ENCODE measurements at places on chromosomes 6 and 20. TPM values are rescaled to one million over a fixed set of nuclear protein-coding genes. Genes with fewer than 3 reads are reported as not detected.

The SLC22A7 gene
- not detected for total RNA-seq

The TOX2 gene
- 1.3 TPM for total RNA-seq

The JPH2 gene
- total RNA-seq, result 3.1 TPM

The TMEM200A gene
- 5.7 TPM for total RNA-seq

The WDR46 gene
- 88.4 TPM for total RNA-seq

The SMIM29 gene
- 48.9 TPM for total RNA-seq

The CRISP2 gene
- not detected for total RNA-seq

The FRK gene
- total RNA-seq, result 1.3 TPM

The NOTCH4 gene
- total RNA-seq, result 37.8 TPM

The ZNF165 gene
- total RNA-seq, result 0.42 TPM

The IMPG1 gene
- not detected for total RNA-seq

The ZFP57 gene
- total RNA-seq, result not detected

The SAPCD1 gene
- 1.5 TPM for total RNA-seq

The CLDN20 gene
- 3.6 TPM for total RNA-seq

GRCh38 chr6:136067731-136068341 is 182.3 kb downstream of the MTFR2 start:
- no peak for DNase-seq

GRCh38 chr6:116624036-116624805 is 7.9 kb downstream of the RSPH4A start:
- DNase-seq, result no peak

GRCh38 chr20:58890518-58891085 is 38.1 kb downstream of the GNAS start:
- DNase-seq, result peak; percentile 44

- no peak for DNase-seq
Measured at GRCh38 chr6:148794797-148795196, 48.0 kb downstream of the UST start.

DNA sequence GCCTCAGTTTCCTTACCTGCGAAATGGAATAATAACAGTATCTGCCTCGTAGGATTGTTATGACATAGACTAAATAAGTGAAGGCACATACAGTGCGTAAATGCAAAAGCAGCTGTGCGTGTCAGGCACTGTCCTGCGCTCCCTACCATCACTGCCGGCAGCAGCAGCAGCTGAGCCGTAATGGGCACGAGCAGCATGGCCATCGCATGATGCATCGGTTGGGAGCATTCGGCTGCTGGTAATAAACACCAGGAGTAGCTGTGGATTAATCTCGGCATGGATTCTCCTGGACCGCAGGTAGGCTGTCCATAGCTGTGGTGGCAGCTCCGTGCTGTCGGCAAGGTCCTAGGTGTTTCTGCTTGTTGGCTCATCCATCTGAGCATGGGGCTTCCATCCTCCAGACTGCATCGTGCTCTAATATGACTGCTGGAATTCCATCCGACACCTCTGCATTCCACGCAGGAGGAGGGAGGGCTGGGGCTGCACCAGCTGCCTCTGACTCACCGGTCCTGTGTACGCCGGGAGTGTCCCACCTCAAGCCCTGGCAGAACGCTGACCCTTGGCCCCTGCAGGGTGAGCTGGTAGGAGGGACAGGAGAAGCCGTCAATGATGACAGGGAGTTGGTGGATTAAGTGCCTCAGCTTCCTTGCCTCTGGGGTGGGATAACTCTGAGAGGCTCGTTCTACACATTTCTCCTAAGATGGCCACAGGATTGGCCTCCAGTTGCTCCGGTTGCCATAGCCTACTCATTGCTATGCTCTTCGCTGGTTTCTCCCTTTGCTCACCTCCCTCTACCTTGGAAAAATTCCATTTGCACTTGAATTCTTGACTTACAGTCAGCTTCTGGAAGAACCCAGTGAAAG is 100.9 kb upstream of the PMEPA1 start:
- DNase-seq, result no peak

DNA sequence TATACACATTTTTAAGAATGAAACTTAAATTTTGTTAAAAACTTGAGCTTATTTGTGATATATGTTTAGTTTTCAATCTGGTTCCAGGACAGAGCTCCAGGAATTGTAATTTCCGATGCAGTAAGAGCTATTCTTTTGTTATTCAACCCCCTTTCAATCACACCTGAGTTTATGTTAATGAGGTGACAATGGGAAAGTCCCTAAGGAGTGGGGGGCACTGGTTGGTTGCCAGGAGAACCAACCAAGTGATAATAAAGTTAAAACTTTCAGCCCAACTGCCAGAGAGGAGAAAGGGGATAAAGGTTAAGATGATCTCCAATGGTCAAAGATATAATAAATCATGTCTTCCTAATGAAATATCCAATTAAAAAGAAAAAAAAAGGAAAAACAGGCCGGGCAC is 19.8 kb downstream of the MDN1 start:
- DNase-seq, result no peak

- no peak for DNase-seq
Measured at GRCh38 chr6:43493230-43493629, 15.9 kb downstream of the TJAP1 start.

DNA sequence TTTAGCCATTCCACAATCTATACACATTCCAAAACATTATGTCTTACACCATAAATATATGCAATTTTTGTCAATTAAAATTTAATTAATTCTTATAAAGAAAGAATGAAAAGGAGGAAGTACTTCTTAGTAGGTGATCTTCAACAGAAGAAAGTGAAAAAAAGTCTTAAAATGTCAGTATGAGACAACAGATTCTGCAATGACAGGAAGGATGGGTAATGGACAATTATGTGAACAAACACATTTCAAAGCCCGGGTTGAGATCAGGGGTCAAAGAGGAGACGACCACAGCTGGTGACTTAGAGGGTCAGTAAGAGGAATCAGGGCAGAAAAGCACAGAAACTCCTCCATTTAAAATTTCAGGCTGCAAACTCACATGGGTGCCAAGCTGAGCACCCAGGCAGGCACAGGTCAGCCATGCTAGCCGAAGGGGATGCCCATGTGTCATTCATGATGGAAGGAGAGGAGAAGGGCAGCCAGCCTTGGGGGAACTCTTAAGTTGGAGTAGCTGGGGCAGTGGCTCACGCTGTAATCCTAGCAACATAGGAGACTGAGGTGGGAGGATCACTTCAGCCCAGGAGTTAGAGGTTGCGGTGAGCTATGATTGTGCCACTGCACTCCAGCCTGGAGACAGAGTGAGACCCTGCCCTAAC is 11.0 kb downstream of the VSX1 start:
- no peak for DNase-seq

DNA sequence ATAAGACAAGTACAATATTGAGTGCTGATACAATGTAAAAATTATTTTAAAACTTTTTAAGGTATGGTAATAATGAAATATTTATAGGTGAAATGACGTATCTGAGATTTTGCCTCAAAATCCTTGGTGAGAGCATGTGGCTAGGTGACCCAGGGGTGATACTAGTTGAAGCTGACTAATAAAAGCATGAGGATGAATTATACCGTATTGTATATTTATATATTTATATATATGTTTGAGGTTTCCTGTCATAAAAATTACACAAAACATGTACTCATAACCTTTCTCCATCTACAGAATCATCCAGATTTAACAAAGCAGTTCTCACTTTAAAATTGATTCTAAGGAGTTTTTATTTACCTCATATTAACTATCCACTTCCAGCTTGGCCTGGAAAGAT is 358.1 kb downstream of the CDKAL1 start:
- no peak for DNase-seq

DNA sequence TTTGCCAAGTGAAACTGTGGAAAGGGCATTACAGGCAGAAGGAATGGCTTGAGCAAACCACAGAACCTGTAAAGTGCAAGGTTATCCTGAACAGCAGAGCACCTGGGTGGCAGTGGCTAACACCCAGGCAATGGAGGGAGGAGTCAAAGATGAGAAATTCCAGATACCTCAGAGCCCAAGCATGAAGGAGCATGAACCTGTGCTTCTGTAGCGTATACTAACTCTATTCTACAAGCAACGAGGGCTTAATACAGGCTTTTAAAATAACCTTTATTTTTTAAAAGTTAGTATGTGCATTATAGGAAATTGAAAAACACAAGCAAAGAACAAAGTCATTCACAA is 77.0 kb downstream of the CNBD2 start:
- no peak for DNase-seq

DNA sequence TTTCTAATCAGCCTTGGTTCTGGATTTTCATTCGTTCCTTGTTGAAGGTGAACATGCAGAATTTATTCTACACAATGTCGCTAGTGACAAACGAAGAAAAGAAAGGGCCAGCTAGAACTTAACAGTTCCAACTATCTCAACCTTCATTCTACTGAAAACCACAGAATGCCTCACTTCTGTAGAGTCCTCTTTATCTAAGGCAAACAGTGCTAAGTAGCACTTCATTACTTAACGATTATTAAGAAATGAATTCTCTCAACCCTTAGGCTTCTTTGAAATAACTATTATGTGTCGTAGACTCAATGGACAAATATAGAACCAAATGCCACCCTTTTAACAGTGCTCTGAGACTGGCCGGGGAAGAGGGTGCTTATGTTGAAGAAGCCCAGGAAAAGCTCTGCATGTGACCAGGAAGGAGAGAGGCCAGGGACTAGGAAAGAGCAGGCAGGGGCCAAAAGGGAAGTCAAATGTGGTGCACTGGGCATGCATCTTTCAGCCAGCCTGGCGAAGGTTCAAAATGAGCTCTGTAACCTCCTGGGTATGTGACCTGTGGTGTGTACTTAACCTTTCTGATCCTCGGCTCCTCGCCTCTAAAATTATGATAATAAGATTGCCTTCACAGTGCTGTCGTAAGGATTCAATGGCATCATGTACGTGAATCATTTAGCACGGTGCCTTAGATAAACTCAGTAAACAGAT is 55.4 kb upstream of the BMP2 start:
- DNase-seq, result no peak

GRCh38 chr20:38346247-38346651 is at the start of gene LBP:
Gene LBP (plus strand): TSS chr20:38346482. CDS start chr20:38346517, 35 bp downstream.
- no peak for DNase-seq

- no peak for DNase-seq
Measured at GRCh38 chr6:21845439-21846140, 252.0 kb downstream of the SOX4 start.

- DNase-seq, result no peak
Measured at GRCh38 chr6:89047473-89047872, 33.1 kb upstream of the PNRC1 start.

DNA sequence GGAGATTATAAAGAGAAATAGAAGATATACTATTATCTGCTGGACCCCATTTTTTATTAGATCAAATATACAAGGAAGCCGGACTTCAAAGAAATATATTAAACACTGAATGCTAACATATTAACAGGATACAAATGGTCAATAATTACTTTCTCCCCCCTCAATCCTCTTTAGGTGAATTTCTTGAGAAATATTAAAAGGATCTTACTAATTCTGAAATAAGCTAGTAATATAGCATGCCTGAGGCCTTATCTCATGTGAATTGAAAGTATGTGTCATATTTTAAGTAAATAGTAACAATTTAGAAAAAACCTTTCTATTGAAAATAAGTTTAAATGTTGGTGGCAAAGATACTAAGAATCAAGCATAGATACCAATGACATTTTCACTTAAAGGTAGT is 954.7 kb upstream of the MAN1A1 start:
- no peak for DNase-seq

GRCh38 chr6:69106511-69106910 is 471.4 kb downstream of the ADGRB3 start:
- DNase-seq, result no peak

GRCh38 chr6:136604928-136605510 is 54.8 kb upstream of the MAP7 start:
- DNase-seq, result no peak

DNA sequence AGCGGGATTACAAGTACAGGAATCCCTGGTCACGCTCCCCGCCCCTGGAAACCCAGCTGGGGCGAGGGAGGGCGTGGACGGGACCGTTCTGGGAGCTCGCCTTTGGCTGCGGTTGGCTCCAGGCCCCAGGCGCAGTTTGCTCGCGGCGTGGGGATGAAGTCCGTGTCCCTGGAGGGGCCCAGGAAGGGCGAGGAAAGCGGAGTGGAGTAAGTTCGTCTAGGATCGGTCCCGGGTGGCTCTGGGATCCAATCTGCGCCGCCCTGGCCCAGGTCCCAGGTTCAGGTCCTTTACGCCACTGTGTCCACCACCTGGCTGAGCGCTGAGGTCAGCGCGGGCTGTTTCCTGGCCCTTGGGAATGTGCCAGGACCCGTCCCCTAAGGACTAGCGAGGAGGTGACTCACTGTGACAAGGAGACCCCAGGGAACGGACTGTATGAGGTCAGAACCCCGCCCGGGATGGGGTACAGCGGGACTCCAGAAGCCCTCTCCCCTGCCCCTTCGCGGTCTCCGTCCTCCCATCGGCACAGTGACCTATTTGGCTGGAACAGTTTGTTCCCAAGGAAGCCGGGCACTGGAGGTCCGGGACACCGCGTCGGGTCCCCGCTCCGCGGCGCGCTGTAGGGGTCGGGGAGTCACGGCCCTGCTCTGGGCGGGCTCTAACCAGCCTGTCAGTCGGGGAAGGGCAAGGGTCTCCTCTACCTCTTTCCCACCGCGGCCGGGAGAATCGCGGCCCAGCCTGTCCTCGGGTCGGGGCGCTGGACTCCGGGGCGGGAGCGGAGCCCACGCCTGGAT is 724 bp downstream of the CDKN1A start:
- peak; percentile 66 for DNase-seq

GRCh38 chr6:133436652-133437051 is 195.5 kb downstream of the EYA4 start:
- DNase-seq, result no peak

- no peak for DNase-seq
Measured at GRCh38 chr6:69098910-69099309, 463.8 kb downstream of the ADGRB3 start.

DNA sequence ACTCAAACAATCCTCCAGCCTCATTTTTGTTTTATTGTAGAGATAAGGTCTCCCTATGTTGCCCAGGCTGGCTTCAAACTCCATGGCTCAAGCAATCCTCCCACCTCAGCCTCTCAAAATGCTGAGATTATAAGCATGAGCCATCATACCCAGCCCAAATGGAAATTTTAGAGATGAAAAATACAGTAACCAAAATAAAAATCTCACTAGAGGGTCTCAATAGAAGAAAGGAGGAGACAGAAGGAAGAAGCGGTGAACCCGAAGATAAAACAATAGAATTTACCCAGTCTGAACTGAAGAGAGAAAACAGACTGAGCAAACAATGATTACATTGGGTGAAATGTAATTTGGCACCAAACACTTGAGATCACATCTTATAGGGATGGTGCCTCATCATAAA is 16.7 kb upstream of the OLIG3 start:
- DNase-seq, result no peak

DNA sequence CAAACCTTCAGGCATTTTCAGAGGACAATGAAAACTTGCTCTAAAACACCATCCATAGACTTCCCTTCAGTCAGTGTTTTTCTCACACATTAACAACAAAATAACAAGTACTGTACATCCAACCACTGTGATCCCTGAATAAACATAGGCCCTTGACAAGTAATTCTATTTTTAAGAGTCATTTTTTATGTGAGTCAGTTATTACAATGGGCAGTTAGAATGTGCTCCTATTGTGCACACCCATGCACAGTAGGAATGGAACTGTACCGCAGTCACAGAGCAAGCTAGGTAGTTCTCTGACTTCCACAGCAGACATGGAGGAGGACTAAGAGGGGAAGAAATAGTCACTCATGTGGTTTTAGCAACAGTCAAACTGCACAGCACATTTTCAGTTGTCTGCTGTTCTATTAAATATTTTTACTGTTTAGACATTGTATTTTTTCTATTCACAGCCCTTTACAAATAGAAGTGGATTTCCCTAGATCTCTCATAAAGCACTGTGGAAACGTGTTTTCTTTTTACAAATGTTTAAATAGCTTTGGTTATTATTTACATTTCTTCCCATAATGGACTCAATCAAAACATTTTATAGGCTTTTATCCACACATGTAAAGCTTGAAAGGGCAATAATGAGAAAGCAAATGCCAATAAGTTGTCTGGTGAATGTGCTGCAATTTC is 100.4 kb downstream of the JAG1 start:
- DNase-seq, result no peak

- DNase-seq, result no peak
Measured at GRCh38 chr6:28856620-28857005, 67.2 kb downstream of the TRIM27 start.

All from tibial nerve (tissue), 4 donors.